Stimulated activated CD8-positive, alpha-beta memory T cell treated with anti-CD3 and anti-CD28 coated beads, Interleukin-2, amount 100 ng/mL, for 48 hours (primary cell): ENCODE measurements at places on chromosomes 16 and 17.

GRCh38 chr17:13395862-13396261 is 205.9 kb downstream of the HS3ST3A1 start:
- DNase-seq = no peak

GRCh38 chr17:21164216-21164615 is 37.5 kb downstream of the DHRS7B start:
- DNase-seq = no peak

- no peak for DNase-seq
These were observed 23.9 kb upstream of the TOM1L1 start for GRCh38 chr17:54876656-54877195.

DNA sequence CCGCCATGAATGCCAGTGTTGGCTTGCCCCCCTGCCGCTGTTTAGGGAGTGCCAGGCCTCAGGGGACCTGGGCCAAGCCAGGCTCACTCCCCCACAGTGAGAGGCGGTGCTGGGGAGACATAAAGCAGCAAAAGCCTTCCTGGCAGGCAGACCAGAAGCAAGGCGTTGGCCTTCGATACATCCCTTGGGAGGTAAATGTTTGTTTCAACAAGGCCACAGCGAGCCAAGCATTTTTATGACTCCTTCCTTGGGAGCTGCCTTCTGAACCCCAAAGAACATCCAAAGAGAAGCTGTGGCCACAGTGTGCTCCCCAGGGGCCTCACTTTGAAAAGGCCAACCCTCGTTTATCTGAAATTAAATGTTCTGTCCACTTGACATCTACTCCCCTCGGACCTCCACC is 119.7 kb upstream of the CIBAR2 start:
- no peak for DNase-seq

GRCh38 chr17:78144147-78144719 is 2.0 kb upstream of the C17orf99 start:
- no peak for DNase-seq

DNA sequence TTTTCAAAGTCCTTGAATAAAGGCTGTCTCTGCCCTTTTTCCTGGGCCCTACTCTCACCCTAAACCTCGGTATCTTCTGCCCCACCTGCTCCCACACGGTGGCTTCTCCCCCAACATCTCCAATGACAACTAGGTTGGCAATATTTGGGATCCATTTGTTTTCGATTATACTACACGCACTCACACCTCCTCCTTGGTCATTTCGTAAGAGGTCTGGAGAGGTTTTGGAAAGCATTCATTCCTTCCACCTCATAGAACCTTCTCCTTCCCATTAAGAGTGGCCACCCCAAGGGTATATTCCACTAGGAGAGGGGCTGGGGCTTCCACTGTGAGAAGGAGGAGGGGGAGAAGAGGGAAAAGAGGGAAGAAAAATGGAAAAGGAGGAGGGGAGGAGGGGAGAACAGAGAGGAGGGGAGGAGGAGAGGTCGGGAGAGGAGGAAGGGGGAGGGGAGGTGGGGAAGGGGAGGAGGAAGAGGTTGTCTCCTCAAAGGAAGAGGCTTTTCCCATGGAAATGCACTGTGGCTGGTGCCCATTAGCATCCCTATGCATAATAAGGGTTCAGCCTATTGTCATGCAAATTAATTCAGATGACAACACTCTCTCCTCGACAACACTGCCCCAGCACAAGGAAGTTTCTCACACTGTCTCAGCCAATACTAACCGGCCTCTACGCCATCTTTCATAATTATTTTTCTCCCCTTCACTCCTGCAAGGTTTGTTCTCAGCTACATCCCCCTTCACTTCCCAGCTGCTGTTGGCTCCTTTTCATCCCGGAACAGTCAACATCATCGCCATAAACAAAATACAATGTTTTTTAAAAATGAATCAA is 30.0 kb downstream of the SOX9 start:
- no peak for DNase-seq

DNA sequence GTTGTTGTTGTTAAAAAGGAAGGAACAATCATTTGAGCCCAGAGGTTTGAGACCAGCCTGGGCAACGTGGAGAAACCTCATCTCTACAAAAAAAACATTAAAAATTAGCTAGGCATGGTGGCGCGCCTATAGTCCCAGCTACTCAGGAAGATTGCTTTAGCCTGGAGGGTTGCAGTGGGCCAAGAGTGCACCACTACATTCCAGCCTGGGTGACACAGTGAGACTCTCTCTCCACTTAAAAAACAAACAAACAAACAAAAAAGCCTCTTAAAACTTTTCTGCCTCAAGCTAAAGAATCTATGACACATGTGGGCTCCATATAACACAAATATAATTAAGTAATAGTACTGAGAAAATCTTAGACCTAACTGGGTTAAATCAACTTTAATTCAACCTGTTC is 12.5 kb downstream of the MBTPS1 start:
- no peak for DNase-seq

- DNase-seq = no peak
These were observed 179.2 kb downstream of the IRF8 start for GRCh38 chr16:86078121-86078600.

GRCh38 chr17:43324205-43324893 is 74.4 kb upstream of the ARL4D start:
- no peak for DNase-seq

DNA sequence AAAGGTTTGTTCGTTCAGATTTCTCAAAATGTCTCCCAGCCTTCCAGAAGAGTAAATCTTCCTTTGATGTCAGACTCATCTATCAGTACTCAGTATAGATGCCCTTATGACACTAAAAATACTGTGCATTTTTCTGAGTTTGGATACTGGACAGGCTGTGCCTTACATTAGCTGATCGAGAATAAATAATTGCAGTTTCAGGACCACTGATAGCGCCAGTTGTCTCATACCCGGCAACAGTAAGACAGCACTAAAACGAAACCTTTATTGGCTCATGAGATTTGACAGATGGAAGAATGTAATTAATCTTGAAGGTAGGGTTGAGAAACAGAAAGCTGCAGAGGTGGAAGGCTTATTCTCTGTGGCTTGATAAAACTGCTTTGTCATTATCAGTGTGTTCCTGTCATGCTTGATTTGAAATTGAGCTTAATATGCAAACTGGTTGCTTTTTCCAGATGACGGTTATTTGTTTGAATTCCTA is 1.2 kb downstream of the ATP6V0A1 start:
- no peak for DNase-seq
